HT-29 (cell line): ENCODE measurements at places on chromosomes 12 and 14. TPM values are rescaled to one million over a fixed set of nuclear protein-coding genes. Genes with fewer than 3 reads are reported as not detected.

GRCh38 chr14:92914087-92914656, 8.8 kb upstream of the CHGA start:
- DNase-seq, result peak; percentile 18

GRCh38 chr12:130186651-130187268, 24.5 kb downstream of the FZD10 start:
- no peak for DNase-seq

- no peak for DNase-seq
These were observed 47.4 kb upstream of the SRSF5 start for GRCh38 chr14:69719501-69719951.

DNA sequence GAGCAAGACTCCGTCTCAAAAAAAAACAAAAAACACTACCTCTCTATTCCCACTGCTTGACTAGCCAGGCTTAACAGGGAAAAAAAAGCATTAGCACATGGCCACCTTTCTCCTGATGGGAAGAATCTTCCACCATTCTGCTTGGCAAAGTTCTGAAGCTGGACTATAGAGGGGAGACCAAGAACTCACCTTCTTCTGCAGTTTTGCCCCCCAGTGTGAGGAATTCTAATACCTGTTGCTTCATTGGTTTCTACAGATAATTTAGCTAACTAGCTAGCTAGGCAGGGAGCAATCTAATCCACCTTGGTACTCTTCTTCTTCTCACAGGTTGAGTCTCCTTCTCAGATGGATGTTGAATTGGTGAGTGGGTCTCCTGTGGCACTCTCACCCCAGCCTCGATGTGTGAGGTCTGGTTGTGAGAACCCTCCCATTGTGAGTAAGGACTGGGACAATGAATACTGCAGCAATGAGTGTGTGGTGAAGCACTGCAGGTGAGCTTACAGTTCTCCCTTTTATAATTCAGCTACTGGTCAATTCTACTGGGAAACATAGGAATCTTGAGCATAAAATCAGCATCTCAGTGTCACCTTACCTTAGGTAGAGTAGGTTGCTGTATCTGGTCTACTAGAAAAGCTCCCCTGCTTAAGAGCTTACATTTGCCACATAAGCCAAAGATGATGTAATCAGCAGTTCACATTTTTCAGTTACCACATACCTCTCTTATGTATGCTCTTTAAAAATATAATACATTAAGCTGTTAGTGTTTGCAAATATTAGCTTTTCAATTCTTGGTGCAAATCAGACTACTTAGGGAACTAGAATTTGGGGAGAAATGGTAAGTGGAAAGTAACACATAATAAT, 16.0 kb downstream of the METTL3 start:
- DNase-seq, result no peak

DNA sequence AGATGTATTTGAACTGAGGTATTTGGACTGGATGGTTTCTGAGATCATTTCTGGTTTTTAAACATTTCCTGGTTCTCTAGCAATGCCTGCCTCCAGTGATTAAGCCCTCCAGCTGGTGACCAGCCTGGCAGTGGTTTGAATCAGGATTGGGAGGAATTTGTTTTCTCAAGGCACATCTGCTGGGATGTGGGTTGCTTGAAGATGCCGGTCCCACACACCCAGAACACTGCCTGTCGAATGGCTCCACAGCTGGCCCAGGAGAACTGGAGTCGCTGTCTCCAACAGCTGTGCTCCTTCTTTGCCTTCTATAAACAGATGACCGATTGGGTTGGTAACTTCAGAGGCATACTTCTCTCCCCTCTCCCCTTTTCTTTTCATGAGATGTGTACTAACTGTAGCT, 258.0 kb upstream of the DDHD1 start:
- no peak for DNase-seq

DNA sequence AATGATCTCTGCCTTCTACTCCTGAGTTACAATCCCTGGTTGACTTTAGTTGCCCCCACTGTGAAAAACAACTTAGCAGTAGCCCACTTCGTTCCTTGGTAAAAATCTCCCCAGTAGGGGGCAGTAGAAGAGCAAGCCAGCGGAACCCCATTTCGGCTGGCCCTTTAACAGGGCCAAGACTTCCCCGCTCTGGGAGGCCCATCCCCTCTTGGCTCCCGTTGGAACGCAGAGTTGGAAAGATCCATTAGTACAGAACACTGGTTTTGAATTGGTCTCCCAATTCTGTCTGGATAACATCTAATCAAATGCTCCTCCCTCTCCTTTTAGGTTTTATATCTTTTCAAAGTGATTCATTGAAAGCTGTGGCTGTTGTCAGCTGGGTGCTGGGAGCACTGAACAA, 1133.3 kb downstream of the BCL11B start:
- DNase-seq, result peak; percentile 4

ADAM20 gene
- 0.51 TPM in 1 of 2 replicates, not detected in the other for total RNA-seq

DNA sequence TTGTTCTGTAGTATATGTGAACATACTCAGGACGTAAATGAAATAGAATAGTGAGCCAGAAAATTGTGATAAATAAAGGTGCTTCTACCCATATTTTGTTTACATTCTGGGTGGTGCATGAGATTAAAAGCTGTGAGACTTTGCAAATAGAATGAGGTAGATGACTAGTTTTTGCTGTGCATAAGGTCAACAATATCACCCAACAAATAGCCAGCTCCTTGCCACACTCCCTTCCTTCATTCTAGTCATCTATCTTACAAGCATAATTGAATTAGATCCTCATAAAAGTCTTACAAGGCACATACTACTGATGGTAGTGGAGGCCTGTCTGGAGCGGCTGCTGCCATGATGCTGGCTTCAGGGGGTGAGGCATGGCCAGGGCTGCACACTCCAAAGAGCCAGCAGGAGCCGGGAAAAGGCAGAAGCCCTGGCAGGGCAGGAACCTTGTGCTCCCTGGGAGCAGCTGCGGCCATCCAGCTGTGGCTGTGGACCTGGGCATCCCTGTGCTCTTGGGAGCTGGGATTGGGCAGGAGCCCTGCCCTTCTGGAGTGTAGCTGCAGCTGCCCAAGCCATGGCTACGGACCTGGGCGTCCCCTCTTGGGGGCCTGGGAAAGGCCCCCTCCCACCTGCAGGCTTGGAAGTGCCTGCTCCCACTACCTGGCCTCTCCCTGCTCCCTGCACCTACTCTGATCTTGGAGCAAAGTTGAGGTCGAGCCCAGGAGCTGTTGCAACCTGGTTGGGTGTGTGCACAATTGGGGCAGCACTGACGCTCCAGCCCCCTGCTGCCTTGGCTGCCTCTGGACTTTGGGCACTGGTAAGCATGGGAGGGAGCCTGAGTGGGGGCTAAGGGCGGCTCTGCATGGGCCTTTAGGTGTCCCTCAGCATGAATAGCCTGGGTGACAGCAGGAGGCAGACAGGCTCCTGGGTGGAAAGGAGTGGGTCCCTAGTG, 112.8 kb downstream of the DACT1 start:
- DNase-seq, result no peak
